Stimulated activated CD4-positive, alpha-beta T cell treated with anti-CD3 and anti-CD28 coated beads, Interleukin-4, amount 100 ng/mL, for 4 hours (primary cell): ENCODE measurements at places on chromosomes 4 and X.

GRCh38 chr4:101086801-101087586 lies 260.3 kb downstream of the PPP3CA start:
- DNase-seq = no peak

DNA sequence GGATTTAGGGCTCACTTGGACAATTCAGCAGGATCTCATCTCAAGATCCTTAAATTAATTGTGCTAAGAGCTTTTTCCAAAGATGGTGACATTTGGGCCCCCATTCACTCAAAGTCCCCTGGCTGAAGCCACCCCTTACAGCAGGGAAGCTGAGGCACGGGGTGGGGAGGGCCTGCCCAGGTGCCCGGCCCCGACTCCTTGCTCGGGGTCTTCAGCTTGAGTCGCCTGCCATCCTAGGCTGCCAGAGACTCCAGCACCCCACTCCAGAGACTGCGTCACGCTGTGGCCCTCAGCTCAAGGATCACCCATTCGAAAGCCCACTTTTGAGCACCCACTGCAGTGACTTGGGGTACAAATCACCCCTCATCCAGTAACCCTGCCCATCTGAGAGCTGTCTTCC lies 39.2 kb upstream of the GPR78 start:
- DNase-seq = no peak

DNA sequence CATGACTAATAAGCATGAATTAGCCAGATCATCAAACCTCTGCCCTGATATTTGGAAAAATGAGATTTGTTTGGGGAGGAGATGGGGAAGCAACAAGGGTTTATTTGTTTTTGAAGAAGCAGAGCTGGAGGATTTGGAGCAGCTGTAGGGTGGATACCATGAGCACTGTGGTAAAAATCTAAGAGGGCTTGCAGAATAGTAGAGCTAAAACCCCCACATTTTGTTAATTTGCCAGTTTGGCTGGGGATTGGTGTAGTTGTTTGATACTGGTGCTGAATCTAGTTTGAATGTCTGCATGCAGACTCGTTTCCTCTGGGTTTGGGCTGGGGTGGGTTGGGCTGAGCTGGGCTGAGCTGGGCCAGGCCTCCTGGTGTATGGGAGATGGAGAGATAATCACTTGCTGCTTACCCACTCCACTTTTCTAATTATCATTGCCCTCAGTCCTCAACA lies 43.7 kb downstream of the SMAD1 start:
- DNase-seq = no peak

DNA sequence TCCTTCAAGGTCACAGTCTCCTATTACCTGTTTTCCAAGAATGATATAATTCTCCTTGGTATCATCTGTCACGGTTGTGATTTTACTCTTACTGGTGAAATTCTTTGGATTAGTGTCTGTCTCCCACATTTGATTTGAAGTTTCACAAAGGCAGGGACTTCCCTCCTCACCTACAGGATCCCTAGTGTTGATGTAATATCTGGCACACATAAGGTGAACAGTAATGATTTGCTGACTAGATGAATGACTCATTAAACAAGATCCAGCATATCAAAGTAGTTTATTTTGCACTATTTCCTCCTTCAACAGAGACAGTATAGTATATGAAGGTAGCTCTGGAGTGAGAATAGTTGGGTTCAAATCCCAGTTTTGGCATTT lies 135.3 kb upstream of the IL1RAPL2 start:
- no peak for DNase-seq

DNA sequence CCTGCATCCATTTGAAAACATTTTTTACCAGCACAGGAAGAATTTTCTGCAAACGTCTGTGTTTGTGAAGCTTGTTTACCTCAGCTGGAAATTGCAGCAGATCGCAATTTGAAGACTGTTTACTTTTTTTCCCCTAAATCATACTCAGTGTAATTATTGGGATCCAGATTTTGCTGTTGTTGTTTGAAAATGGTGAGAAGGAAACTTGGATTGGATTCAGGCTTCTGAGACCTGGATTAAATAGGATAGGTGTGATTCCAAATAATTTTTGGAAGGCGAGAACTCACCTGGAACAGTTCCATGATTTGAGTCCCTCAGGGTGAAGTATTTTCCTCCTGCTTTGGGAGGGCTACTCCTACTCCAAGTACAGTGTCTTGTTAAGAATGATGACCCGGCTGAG lies 279.8 kb downstream of the STIM2 start:
- no peak for DNase-seq

GRCh38 chr4:89299153-89299791 lies 8.3 kb downstream of the GPRIN3 start:
- DNase-seq = no peak
